ENCODE measurements at places on chromosomes 1 and 21. TPM values are rescaled to one million over a fixed set of nuclear protein-coding genes. Genes with fewer than 3 reads are reported as not detected.

DNA sequence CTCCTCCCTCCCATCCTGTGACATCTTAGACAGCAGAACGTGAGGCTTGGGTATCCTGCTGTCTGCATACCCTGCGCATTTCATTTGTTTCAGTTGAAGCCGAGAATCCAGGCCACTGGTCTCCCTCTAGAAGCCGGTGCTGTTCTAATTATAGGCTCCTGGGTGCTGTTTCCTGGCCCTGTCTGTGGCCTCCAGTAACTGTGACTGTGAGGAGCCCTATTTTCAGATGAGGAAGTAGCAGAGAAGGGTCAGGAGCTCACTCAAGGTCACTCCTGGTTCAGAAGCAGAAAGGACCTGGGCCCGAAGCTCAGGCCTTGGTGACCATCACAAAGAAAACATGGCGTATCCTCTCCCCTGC is 24.0 kb downstream of the COQ8A start:
- DNase-seq, result no peak

DNA sequence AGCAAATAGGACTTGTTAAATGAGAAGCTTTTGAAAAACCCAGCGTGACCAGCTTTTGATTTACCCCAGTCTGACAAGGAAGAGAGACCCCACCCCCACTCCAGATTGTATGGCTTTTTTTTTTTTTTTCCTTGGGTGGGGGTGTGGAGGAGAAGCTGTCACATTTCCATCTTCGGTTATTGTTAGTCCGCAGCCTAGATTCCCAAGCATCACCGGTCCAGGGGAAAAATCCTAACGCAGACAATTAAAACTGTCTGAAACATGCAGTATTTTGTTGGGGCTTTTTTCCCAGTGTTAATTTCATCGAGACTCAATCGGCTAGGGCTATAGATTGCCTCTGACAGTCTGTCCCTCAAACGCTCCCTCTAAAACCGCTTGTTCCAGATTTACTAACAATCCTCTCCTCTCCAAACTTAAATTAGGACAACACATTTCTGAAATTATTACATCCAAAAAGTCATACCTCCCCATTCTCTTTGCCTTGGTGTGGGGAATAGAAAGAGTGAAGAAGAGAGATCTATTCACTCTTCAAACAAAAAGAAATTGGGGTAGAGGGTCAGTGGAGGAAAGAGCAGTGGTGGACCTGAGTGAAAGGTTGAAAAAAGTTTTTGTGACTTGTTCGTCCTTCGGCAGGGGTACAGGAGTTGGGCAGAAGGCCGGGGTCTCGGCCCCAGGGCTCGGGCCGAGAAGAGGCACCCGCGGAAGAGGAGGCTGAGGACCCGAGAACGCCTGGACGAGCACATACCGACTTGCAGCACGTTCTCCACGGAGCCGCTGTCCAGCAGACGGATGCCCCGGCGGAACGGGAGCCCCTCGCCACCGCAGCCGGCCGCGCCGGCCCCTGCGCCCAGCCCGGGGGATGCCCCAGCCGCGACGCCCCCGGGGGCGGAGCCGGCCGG is 1.1 kb downstream of the ZSWIM5 start:
- peak; percentile 86 for DNase-seq

- DNase-seq, result no peak
Measured at GRCh38 chr1:167532964-167533824, 14.9 kb upstream of the CD247 start.

The ACP6 gene
- total RNA-seq, result 25.9 TPM

The LCE1B gene
- not detected for total RNA-seq
